Stomach (tissue), 19 donors: ENCODE measurements at places on chromosomes 4 and X.

GRCh38 chr4:82852751-82853285, 38.1 kb downstream of the SEC31A start:
- no peak for DNase-seq

GRCh38 chrX:41720125-41720779, 3.7 kb upstream of the GPR82 start:
- DNase-seq, result peak; percentile 36

GRCh38 chr4:125582302-125582701, 267.5 kb downstream of the FAT4 start:
- no peak for DNase-seq

- DNase-seq, result no peak
Observed at GRCh38 chr4:80393970-80394250, 58.4 kb downstream of the CFAP299 start.

GRCh38 chr4:6408263-6408662, 64.2 kb downstream of the PPP2R2C start:
- no peak for DNase-seq

DNA sequence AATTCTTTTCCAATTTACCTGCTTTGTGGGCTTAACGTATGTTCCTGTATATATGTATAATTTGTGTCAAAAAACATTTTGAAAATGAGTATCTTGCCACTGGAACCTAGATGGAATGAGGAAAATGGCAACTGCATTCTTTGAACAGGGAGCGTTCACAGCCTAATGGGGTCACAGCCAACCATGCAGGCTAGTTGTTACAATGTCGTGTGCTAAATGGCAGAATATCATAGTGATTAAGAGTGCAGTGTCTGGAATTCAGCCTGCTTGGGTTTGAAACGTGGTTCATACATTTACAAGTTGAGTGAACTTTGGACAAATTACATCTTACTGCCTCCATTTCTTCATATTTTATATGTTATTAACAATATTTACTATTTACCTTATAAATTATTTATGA, 70.8 kb downstream of the PCDH7 start:
- DNase-seq, result no peak

GRCh38 chr4:141207961-141208360, 12.7 kb upstream of the ZNF330 start:
- no peak for DNase-seq

- DNase-seq, result no peak
Observed at GRCh38 chr4:72666910-72667309, 97.9 kb upstream of the ADAMTS3 start.

DNA sequence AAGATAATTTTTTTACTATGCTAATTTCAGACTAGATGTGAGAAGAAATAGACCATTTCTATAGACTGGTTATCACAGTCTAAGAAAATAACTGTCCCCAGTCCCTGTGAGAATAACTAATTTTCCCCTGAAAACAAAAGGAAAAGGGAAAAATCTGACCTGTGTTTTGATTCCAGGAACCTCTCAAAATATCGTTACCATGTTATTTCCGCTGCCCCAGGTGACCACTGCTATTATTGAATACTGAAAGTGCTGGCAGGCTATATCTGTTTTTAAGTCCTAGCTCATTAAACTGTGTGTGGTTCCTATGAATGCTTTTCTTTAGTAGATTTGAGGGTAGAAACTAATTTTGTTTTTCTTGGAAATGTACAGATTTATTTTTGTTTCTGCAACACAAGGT, 83.6 kb downstream of the GAB1 start:
- no peak for DNase-seq

GRCh38 chr4:184851200-184851541, 25.4 kb upstream of the ACSL1 start:
- no peak for DNase-seq

DNA sequence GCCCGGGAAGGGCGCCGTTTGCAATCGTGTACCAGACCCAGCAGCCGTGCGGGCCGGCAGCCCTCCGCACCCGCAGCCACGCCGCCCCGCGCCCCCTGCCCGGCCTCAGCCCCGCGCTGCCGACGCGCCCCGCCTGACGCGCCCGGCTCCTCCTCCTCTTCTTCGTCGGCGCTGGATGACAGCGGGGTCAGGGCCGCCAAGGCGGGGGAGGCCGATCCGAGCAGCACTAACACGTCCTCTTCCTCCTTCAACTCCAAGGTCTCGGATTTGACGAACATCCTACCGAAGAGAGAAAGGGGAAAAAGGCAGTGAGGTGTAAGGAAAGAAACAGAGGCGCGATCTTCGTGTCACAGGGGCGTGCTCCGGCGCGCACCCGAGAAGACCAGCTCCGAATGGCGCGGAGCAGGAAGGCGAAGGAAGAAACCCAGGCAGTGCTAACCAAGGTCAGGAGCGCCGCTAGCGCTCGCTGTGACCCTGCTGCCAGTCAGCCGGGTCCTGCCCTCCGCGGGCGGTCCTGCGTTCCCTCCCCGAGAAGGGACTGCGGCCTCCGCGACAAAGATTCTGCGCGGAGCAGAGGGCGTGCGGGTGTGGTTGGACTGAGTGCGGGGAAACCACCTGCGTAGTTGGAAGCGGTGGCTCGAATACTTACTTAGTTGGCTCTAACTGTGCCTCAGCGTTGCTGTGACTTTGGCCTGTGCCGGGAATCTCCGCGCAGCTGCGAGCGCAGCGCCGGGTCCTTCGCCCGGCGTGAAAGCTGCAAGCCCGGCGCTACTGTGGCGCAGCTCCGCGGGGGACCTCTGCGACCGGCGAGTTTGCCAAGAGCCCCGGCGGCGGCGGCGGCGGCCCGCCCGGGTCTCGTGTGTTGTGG, 548 bp downstream of the NEUROG2 start:
- peak; percentile 66 for DNase-seq

DNA sequence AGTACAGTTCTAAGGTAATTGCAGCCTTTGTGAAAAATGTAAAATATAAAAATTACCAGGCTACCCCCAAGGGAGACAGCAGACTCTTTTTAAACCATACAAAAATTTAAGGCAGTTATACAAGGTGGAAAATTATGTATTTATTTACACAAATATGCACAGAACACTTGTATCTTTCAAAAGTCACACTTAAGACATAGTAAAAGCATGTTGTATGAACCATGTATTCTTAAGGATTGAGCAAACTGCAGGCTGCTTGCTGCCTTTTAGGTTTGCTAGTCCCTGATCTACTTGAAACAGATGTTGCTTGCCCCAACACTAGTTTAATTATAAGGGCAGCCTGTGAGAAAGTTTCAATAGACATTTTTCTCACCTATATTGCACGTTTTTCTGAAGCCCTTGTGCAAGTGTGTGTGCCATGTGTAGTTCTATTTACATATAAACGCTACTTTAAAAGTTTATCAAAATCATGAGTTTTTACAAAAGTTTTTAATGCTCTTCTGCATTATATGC, 72.8 kb downstream of the PRSS12 start:
- no peak for DNase-seq

DNA sequence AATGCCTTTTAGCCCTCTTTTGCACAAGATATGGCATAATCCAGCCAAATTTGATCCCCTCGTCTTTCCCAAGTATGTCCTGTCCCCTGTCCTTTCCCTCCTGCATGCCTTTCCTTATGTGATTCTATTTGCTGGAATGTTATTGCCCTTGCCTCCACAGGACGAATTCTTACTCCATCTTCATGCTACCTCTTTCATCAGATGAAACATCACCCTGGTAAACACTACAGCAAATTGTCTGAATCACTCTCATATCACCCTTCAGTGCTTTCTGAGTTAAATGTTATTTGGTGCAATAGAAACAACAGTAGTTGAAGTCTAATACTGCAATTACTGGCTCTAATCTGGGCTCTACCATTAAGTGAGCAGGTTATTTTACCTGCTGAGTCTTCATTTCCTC, 52.2 kb upstream of the FAT1 start:
- DNase-seq, result no peak

- DNase-seq, result no peak
Observed at GRCh38 chr4:148182230-148182911, 259.8 kb downstream of the NR3C2 start.

DNA sequence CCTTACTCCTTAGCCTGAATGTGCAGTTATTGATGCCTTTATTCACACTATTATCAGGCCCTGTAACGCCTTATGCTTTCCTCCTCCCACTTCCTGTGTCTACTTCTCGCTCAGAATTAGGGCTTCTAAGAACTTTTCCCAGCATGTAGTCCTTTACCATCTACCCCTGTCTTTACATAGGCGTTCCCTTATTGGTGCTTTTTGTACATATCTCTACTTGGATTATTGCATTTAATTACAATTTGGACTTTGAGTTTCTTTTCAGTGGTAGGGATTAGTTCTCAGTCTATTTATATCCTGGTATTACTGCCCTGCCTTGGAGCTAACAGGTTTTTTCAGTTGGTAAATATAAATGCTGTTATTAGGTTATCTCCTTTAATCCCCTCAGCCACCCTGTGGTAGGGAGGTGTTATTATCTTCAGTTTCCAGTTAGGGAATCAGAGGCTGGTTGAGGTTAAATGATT, 84.0 kb downstream of the RBPJ start:
- no peak for DNase-seq

- DNase-seq, result peak; percentile 59
Observed at GRCh38 chrX:10015723-10016518, 48.8 kb downstream of the CLDN34 start.

- DNase-seq, result no peak
Observed at GRCh38 chr4:3660086-3660927, 105.9 kb upstream of the ADRA2C start.

DNA sequence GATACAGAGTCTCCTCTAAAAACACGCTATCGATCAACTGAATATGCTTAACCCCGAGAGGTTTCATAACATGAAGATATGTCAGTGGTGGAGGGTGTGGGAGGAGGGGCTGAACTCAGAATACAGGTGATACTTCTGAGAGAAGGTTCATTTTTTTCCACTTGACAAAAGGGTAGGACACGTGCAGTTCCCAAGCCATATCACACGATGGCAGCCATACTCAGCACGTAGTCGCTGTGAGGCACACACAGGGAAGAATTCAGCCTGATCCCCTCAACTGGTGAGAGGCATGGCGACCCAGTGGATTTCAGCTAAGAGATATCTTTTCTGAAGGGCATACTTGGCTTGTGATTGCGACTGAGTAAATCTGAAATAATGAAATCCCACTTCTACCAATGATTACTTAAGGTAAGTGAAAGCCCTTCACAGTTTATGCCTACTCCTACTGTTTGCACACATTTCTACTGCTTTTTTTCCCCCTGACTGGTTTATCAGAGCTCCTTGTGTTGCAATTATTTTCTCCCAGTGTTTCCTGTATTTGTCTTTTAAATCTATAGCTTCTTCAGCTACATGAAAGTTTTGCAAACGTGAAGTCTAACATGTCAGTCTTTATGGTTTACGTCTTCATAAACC, 133.1 kb downstream of the CORIN start:
- peak; percentile 78 for DNase-seq

DNA sequence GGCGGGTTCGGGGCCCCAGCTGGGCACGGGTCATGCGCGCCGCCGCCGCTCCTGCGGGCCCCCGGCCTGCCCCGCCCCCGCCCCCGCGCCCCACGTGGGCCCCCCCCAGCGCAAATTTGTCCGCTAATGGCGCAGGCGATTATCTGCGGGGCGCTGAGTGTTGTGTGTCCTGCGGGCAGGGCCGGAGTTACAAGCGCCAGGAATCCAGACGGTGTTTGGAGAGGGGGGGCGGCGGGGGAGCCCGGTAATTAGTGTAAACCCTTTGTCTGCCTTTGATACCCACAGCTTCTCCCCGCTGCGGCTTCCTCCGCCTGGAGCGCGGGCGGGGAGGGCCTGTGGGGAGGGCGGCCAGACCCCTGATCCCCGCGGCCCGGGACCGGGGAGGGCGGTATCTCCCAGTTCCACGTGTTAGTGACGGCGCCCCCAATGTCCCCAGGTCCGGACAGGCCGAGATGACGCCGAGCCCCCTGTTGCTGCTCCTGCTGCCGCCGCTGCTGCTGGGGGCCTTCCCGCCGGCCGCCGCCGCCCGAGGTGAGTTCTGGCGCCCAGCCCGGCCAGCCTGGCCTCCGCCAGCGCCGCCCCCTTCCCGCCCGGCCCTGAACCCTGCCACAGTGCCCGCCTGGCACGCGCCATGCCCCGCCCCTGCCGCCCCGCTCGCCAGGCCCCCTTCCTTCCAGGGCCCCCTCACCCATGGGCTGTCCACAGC, 761 bp downstream of the FGFRL1 start:
- DNase-seq, result peak; percentile 78

DNA sequence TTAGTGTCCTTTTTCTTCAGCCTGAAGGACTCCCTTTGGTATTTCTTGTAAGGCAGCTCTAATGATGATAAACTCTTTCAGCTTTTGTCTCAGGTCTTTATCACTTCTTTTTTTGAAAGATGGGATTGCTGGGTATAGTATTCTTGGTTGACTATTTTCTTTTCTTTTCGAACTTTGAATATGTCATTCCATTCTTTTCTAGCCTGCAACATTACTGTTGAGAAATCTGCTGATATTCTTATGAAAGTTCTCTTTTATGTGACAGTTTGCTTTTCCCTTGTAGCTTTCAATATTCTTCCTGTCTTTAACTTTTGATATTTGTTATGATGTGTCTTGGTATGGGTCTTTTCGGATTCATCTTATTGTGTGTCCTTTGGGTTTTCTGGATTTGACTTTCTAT, 107.6 kb upstream of the SRD5A3 start:
- DNase-seq, result no peak

DNA sequence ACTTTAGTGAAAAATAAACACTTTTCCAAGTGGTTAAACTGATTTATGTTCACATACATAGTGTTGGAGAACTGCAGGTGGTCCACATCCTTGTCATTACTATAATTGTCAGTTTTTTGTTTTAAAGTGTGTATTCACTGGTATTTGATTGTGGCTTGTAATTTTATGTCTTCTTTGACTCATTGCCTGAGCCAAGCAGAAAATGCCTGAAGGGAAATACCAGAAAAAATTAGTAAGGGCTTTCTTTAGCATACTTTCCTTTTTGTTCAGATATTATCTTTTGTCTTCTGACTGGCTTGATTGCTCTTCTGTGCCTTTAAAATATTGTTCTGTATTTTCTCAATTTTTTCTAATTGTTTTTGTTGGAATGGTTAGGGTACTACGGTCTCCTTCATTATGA, 981.3 kb downstream of the C4orf33 start:
- DNase-seq, result no peak

GRCh38 chrX:20421275-20421674, 154.6 kb upstream of the RPS6KA3 start:
- no peak for DNase-seq

- DNase-seq, result no peak
Observed at GRCh38 chrX:105136786-105137185, 83.7 kb downstream of the TEX13A start.

DNA sequence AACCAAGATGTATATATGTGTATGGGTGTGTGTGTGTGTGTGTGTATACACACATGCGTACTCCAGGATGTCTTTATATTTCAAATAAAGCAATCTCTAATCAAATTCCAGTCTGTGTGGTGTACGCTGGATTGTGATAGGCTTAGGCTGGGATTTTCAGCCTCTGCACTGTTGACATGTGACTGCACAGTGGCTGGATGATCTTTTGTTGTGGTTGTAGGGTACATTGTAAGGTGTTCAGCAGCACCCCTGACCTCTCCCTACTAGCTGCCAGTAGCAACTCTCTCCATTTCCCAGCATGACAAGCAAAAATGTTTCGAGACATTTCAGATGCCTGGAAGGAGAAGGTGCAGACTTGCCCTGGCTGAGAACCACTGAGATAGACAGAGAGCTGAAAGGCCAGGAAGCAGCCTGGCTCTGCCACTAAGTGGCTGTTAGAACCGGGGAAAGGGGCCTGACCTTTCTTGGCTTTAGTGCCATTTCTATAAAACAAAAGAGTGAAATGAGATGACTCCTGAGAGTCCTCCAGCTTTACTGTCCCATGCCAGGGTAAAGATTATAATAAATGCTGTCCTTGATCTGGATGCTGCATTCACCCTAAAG, 10.5 kb downstream of the PGM2 start:
- no peak for DNase-seq
